IMR-90 (cell line): ENCODE measurements at places on chromosomes 2 and 18. TPM values are rescaled to one million over a fixed set of nuclear protein-coding genes. Genes with fewer than 3 reads are reported as not detected.
A peak's percentile ranks its signal among the peaks of the same experiment; 100 is the strongest.

DNA sequence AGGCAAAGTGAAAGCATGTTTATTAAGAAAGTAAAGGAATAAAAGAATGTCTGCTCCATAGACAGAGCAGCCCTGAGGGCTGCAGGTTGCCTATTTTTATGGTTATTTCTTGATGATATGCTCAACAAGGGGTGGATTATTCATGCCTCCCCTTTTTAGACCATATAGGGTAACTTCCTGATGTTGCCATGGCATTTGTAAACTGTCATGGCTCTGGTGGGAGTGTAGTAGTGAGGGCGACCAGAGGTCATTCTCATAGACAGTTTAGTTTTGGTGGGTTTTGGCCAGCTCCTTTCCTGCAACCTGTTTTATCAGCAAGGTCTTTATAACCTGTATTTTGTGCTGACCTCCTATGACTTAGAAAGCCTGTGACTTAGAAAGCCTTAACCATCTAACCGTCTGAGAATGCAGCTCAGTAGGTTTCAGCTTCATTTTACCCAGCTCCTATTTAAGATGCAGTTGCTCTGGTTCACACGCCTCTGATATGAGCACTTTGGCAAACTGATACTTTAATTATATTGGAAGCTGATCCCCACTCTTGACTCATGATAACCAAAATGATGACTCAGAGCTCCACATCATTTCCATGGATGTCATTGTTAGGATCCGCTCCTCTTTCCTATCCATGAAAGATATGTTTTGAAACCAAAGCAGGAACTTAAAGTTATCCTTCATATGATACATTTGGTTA lies 14.5 kb upstream of the ERMN start:
- peak; percentile 32 for DNase-seq

DNA sequence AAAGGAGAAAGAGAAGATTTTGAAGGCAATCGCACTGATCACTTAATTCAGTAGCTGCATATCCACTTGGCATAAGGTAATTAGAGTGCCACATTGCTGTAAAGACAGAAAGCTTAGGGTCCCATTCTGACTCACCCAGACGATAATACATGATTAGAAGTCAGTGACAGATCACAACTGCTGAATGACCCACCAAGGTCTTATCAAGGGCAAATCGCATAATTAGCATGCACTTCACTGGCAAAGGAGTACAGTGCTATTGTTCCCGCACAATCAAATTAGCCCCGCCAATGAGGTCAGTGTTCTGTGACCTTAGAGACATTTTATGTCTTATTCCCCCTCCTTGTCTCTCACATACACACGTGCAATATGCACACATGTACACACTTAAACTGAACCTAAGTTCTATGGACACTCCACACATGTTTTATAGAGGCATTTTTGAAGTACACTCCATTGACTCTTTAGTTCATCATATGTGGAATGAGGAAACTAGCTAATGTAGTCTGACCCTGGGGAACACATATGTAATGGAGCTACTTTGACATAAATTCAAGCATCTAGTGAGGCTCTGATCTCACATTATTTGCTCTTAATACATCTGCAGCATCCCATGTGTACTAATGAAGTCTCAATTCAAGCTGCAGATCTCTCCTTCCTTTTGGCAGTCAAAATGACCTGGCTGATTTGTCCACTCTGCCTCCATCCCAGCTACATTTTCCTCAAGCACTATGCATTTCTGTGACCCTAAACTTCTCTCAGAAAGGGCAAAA lies 673.8 kb upstream of the FANCL start:
- DNase-seq = no peak

DNA sequence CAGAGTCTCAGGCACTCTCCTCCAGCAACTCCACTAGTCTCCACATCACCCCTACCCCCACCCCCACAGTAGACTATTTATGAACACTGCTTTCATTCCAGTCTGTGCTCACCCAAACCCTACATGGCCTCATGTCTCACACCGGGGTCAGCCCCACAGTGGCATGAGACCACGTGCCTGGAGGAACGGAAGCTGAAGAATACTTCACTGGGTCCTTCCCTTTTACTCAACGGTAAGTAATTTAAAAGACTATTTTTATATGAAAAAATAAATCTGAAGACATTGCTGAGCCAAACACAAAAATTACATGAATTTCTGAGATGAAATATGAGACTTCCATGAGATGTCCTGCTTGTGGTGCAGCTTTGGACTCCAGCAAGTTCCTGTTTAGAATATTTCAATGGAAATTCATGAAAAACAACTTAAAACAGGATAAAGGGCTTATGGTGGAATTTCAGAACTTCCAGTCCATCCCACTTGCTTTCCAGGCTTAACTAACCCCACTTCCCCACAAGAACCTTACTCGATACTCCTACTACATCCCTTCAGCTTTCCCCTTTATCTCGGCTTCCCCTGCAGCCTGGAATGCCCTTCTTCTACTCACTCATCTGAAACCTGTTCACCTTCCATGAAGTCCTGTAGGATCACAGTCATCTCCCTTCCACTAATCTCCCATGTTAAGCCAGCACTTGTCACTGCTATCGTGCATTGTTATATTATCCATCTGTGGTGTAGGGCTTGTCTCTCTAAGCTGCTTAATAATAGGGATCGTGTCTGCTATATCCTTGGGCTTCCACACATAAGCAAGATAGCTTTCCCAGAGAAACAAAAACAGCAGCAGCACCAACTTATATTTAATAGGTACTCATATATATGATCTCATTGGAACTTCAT lies 47.9 kb downstream of the SLC14A1 start:
- peak; percentile 78 for DNase-seq

DNA sequence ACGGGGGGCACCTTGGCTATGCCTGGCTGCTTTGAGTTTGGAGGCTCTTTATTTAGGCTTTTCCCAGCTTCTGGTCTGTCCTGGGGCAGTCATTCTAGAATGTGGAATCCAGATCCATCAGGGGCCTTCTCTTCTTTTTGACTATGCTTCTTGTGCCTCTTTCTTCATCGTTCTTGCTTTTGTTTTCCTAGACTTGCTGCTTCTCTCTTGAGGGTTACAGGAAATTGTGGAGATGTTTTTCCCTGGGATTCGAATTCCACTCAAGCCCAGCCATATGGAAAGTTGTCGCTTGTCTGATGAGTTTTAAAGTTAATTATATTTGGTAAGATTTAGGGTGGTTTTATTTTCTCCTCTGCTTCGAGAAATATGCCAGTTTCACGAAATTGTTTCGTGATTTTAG lies 2.4 kb downstream of the GLI2 start:
- no peak for DNase-seq

- no peak for DNase-seq
Observed at GRCh38 chr2:12661489-12661888, 55.2 kb upstream of the TRIB2 start.

- DNase-seq = no peak
Observed at GRCh38 chr2:85788603-85789002, 34.8 kb downstream of the ATOH8 start.

DNA sequence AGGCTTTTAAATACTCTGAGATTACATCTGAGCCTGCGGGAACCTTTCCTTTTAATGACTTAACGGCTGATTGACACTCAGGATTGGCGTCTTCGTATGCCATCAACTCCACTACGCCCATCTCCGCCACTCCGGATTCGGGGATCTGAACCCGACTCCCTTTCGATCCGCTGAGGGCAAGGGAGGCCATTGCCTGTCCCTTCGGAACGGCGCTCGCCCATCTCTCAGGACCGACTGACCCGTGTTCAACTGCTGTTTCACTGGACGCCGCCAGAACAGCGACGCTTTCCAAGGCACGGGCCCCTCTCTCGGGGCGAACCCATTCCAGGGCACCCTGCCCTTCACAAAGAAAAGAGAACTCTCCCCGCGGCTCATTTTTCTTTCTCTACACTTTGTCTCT lies 90.4 kb downstream of the PID1 start:
- no peak for DNase-seq

- DNase-seq = peak; percentile 78
Observed at GRCh38 chr2:127413782-127414637, 4.2 kb upstream of the PROC start.

DNA sequence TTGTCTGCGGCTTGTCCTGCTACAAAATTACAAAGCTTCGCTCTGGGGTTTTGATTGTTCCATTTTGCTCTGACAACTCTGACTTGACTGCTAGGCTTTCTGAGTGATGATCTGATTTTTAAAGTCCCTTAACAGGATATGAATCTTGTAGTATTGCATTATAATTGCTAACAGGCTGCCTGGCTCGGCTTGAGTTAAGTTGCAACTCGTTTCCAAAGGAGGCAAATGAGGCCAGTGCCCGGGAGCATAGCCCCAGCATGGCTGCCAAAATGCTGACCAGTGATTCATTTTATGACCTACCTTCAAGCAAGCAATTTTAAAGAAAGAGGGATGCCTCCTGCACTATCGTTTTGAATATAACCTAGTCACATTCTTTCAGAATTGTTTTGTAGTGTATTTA lies 135.4 kb downstream of the COL6A3 start:
- peak; percentile 73 for DNase-seq

GRCh38 chr2:10307561-10308156 lies 5.0 kb downstream of the HPCAL1 start:
- no peak for DNase-seq

- DNase-seq = no peak
Observed at GRCh38 chr2:11310212-11310611, 34.2 kb downstream of the ROCK2 start.

- DNase-seq = no peak
Observed at GRCh38 chr18:10100941-10101701, 187.3 kb downstream of the VAPA start.

GRCh38 chr2:151095463-151095862 lies 166.2 kb downstream of the RBM43 start:
- DNase-seq = no peak

- DNase-seq = no peak
Observed at GRCh38 chr2:191081411-191082155, 67.6 kb upstream of the STAT1 start.

DNA sequence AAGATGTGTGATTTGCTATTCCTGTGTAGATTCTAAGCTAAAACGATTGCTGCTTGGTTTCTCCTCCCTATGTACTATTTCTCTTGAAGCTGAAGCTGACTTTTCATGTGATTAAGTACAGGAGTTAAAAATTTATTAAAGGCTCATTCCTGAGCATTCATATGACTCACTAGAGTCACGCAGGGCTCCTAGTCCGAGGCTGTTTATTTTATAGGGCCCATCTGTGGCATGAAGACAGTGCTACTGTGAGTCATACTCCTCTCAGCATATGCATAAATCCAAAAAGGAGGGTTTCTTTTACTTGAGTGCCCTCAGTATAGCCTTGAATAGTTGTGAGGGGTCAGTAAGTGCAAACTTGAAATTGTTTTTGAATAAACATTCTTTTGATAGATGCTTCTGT lies 378.8 kb downstream of the PTPRM start:
- peak; percentile 97 for DNase-seq

GRCh38 chr2:225020168-225020849 lies 22.0 kb downstream of the DOCK10 start:
- DNase-seq = no peak

DNA sequence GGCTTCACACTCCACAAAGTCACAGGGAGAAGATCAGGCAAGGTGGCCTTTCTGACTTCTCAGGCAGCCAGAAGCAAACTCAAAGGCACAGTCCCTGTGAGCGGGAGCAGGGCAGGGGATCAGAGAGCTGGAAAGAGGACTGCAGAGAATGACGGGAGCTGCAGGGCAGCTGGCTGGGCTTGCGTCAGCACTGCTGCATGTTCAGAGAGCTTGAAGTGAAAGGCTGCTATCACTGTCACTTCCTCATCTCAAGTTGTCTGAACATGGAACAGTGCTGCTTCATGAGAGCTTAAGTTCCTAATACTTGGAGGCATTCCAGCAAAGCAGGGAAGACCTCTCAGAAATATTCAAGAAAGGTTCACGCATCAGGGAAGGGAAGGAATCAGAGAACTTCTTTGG lies 20.4 kb downstream of the TGFBRAP1 start:
- DNase-seq = no peak

- no peak for DNase-seq
Observed at GRCh38 chr2:192414794-192415193, 220.1 kb upstream of the TMEFF2 start.

DNA sequence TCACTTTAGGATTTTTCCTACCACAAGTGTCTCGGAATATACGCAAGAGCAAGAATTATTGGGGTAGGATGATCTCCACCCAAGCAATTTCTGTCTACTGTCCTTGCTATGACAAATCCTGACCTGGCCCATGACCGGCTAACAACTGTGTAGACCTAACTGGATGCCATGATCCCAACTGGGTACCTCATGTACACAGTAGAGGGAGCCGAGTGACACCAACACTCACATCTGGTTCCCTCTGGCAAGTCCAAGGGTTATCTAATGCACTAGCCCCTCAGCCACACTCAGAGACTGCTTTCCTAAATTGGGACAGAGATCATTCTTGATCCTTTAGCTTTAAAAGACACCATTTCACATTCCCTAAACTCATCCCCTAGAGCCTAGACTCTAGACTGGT lies 60.7 kb upstream of the ZNF532 start:
- DNase-seq = no peak

- peak; percentile 85 for DNase-seq
Observed at GRCh38 chr2:234308813-234309195, 188.1 kb downstream of the ARL4C start.

- DNase-seq = no peak
Observed at GRCh38 chr2:241096979-241097378, 5.1 kb downstream of the MTERF4 start.

GRCh38 chr2:13543550-13543949 lies 826.8 kb downstream of the TRIB2 start:
- no peak for DNase-seq

GRCh38 chr2:112621790-112622527 lies 23.8 kb upstream of the SLC20A1 start:
- DNase-seq = peak; percentile 94

DNA sequence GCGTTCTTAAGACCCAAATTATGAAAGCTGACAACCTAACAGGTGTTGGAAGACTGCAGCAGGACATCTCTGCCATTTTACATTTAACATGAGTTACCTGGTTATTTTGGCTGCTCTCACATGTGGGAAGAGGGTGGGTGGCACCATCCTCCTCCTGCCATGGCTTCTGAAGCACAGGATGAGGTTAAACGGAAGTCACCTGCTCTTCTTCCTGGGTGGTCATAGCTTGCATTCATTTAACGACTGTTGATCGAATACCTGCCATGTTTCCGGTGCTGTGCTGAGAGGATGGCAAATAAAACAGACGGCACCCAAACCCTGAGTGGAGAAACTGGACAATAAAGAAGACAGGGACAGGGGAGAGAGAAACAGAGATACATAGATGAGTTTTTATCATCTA lies 118.0 kb downstream of the RHBDD1 start:
- DNase-seq = no peak

GRCh38 chr18:44601447-44601846 lies 79.2 kb upstream of the SETBP1 start:
- DNase-seq = peak; percentile 41

DNA sequence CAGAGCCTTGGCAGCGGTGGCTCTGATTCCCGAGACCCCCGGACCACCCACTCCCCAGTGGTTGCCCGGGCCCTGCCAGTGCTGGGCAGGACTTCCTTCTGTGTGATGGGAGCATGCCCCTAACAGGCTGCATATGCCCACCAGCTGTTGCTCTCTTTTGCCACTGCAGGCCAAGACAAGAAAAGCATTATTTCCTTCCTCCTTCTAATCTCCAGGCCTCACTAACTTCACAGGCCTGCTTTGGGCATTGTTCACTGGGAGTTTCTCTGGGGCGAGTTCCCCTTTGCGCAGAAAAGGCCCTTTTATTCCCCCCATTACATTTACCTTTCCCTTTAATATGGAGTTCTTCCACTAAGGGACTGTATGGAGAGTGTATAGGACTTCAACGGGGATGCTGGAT lies 249.1 kb upstream of the SIX2 start:
- no peak for DNase-seq

The KYNU gene
- 2.2 and 2.9 TPM in 2 replicates for total RNA-seq

The NABP1 gene
- 57.7 and 141 TPM in 2 replicates for total RNA-seq

The ZNF396 gene
- total RNA-seq = 0.54 and 0.56 TPM in 2 replicates

The PLGLB2 gene
- total RNA-seq = 0.72 and 0.83 TPM in 2 replicates

The ERFE gene
- 0.56 and 1.3 TPM in 2 replicates for total RNA-seq

The PJVK gene
- 0.28 and 0.72 TPM in 2 replicates for total RNA-seq

The REG1B gene
- not detected in 2 replicates for total RNA-seq

The FN1 gene
- 7,693 and 8,243 TPM in 2 replicates for total RNA-seq
